RKO (cell line): ENCODE measurements at places on chromosomes 16 and 17.
A peak's percentile ranks its signal among the peaks of the same experiment; 100 is the strongest.

DNA sequence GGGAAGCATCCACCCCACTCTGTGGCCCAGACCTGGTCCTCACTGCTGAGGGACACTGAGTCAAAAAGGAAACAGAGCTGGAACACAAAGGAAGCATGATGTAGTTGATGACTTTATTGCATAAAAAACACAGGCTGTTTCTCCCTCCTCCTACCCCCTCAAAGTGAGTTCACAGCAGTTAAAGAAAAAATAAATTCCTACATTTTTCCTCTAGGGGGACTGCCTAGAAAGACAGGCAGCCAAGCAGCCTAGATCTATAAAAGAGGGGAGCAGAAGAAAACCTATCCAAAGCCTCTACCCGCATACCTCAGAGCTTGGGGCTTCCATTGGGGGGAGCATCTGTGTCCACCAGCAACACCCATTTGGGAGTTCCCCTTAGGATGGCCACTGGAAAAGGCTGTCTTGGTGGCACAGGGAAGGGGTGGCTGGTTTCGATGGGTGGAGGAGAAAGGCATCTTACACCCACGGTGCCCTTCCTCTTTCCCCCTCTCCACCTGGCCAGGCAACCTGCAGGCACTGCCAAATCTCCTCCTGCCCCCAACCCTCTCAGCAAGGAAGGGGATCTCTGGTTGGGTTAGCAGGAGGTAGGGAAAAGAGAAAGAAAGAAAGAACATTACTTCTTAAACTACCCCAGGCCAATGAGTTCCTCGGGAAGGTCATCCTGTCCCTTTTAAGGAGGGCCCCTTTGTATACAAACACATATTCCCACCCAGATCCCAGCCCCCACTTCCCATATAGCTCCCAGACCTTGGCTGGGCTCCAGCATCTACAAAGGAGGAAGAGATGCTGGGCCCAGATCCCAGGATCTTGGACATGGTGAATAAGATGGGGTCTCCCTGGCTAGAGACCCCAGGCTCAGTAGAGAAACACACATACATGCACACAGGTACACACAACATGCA is 4.0 kb upstream of the SCRN2 start:
- DNase-seq: peak; percentile 40

- no peak for DNase-seq
Observed at GRCh38 chr16:81371106-81371505, 56.3 kb downstream of the GAN start.

DNA sequence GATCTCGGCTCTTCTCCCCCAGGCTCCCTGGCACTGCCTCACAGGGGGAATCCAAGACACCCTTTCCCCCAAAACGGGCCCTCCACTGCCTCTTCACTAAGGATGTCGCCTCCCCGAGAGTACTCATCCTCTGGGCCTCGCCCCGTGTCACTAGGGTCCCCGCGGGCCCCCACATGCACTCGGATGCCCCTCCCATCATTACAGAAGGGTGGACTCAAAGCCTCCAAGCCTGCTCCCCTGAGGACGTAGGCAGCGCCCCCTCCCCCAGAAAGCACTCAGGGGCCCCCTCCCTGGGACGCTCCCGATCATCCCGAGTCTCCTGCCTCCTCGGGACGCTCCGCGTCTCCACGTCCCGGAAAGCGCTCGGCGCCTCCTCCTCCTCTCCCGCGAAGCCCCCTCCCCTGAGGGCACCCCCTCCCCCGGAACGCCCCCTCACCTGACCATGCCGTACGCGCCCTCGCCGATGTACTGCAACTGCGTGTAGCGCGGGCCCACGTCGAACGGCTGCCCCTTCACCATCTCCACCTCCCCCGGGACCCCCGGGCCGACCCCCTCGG is 338 bp downstream of the MAPK3 start:
- no peak for DNase-seq

- peak; percentile 18 for DNase-seq
Observed at GRCh38 chr16:70691223-70692129, 5.6 kb upstream of the MTSS2 start.

GRCh38 chr16:52254746-52255145 is 292.2 kb downstream of the TOX3 start:
- DNase-seq: no peak

GRCh38 chr16:55480228-55480655 is 1.2 kb downstream of the MMP2 start:
- DNase-seq: no peak

DNA sequence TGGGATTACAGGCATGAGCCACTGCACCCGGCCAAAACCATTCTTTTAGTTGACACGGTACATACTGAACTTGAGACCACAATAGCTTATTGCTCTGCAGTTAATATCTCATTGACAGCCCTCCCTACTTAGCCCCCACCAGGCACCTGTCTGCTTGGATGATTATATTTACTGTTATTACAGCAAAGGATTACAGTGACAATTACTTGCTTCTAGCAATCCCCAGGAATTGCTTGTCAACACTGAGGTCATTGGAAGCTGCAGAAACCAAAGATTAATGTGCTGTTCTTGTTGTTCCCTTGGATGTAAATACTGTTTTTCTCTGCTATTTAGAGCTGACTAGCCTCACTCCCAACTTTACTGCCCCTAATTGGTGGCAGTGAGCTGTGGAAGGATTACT is 211.2 kb downstream of the LGALS9B start:
- no peak for DNase-seq

DNA sequence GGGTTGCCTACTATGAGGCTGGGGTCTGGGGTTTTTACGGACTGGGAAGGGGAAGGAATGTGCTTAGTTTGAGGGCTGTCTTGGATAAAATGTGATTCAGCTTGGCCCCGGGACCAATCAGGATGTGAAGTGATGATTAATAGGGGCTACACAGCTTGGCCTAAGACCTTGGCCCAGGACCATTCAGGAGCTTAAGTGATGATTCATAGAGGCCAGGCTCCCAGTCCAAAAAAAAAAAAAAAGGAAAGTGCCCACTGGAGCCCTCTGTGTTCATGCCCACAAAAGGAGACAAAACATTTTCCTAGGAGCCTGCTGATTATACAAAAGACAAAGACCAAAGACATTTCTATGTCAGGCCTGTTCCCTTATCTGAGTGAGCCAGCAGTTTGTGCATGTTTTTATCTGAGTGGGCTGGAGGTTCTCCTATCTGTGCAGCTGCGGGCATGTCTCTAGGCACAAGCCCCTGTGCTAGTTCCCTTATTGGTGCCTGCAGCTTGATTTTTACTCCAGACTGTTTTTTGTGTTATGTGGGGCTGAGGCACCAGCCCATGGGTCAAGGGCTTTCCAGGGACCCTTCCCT is 898.2 kb upstream of the GOT2 start:
- peak; percentile 9 for DNase-seq

DNA sequence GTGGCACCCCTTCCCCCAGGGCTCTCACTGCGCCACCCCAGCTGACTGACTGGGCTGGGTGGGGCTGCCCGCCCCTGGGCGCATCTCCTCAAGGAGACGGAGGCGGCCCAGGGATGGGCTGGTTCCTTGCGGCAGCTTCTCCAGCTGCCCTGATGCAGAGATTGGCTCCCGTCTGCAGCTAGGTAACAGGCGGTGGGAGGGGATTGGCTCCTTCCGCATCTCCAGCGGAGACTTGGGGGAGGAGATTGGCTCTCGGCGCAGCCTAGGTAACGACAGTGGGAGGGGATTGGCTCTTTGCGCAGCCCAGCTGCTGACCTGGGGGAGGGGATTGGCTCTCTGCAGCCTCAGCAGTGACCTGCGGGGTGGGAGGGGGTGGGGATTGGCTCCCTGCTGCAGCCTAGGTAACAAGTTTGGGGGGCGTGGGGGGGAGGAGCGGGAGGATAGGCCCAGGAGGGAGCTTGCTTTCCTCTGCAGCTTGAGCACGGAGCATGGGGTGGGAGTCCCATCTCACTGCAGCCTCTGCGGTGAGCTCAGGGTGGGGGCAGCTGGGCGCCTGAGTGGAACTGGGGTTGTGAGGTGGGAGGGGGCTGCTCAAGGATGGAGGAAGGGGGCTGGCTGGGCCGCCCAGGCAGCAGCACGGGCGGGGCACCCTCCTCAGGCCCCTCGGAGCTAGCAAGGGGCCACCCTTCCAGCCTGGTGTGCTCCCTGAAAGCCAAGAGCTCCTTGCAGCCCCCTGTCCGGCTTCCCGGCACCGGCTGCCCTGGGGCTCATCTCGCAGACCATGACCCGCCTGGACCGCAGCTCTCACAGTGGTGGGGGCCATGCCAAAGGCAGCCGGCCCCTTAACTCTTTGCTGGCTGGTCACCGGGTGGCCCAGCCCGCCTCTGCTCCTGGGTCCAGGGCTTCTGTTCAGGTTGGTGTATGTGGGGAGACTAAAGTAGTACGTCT is 6.4 kb downstream of the NFE2L1 start:
- no peak for DNase-seq

DNA sequence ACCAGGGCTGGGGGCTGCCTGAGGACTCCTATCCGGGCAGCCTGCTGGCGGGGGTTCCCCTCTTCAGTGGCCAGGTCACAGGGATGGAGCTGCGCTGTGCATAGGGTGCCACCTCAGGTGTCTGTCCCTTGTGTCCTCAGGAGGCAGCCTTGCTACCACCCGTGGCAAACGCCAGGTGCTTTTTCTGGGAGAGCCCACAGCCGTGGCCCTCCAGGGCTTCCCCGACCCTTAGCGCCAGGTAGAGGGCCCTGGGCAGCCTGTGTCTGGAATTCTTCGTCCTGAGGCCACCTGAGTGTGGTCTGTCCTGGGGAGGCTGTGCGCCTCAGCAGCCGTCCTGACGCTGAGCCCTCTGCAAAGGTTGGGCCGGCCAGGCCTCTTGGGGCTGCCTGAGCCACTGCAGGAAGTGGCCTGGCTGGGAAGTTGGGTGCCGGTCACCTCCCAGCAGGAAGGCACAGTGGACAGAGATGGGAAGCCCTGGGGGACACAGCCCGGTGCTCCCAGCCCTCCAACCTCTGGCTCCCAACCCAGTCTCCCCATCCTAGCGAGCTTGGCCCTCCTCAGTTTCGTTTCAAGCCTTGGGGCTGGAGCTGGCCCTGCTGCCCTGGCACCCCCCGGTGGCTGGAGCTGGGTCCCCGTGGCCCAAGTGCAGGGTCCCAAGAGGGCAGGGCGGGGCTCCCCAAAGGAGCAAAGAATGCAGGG is 7.6 kb upstream of the BAIAP3 start:
- no peak for DNase-seq

DNA sequence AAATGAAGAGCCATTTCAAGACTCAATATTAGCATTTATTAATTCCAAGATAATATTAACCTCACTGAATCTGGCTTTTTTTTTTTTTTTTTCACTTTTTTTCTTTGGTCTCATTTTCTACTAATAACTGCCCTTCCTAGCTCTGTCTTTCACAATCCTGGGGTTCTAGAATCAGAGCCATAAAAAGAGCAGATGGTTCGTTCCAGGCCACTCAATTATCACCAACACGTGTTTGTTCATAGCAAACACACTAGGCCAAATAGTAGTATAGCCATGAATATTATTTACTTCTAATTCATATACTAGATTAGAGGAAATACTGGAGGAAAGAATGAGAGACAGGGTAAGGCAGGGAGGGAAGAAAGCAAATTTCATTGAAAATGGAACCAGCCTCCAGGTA is 39.8 kb downstream of the TEX2 start:
- no peak for DNase-seq

- no peak for DNase-seq
Observed at GRCh38 chr16:22664561-22664997, 149.4 kb upstream of the HS3ST2 start.

- DNase-seq: no peak
Observed at GRCh38 chr17:4019275-4019674, 55.0 kb upstream of the ATP2A3 start.

GRCh38 chr17:351875-352420 is 659 bp downstream of the RPH3AL start:
- DNase-seq: no peak
